Activated CD4-positive, alpha-beta T cell treated with anti-CD3 and anti-CD28 coated beads, Interleukin-2, amount 10 ng/mL, durations not matched to agents 7 days and 5 days (primary cell): ENCODE measurements at places on chromosomes 2 and 18. TPM values are rescaled to one million over a fixed set of nuclear protein-coding genes. Genes with fewer than 3 reads are reported as not detected.

The SDC1 gene
- total RNA-seq, result not detected

The LOXHD1 gene
- 0.35 TPM for total RNA-seq

The HMSD gene
- total RNA-seq, result 0.94 TPM

The MITD1 gene
- total RNA-seq, result 59.2 TPM

The CRYGD gene
- not detected for total RNA-seq

The ACOXL gene
- 0.15 TPM for total RNA-seq

The GALR1 gene
- not detected for total RNA-seq

The FRZB gene
- total RNA-seq, result not detected

The TBR1 gene
- not detected for total RNA-seq

The THUMPD2 gene
- 11.5 TPM for total RNA-seq

DNA sequence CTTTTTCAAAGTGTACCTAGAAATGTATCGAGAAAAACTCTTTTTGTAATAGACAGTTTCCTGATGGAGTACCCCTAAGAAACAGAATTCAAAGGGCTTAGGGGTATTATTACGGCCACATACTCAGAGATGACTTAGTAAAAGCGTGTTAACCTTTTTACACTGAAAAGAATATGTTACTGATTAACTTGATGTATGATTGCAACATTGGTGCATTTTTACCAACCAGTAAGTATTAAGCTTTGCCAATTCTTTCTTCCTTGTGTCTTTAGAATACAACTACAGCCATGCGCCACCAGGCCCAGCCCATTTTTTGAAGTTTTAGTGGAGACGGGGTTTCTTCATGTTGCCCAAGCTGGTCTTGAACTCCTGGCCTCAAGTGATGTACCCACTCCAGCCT is 1997.0 kb upstream of the LRRTM1 start:
- no peak overlapping the region for H3K27ac ChIP-seq
- H3K27me3 ChIP-seq, result no peaks in the 10 kb centered on the region

GRCh38 chr18:61882296-61883004 is 10.4 kb downstream of the RNF152 start:
- no peak overlapping the region for H3K4me3 ChIP-seq
- no peak overlapping the region for H3K27ac ChIP-seq
- H3K36me3 ChIP-seq, result no peaks in the 10 kb centered on the region

DNA sequence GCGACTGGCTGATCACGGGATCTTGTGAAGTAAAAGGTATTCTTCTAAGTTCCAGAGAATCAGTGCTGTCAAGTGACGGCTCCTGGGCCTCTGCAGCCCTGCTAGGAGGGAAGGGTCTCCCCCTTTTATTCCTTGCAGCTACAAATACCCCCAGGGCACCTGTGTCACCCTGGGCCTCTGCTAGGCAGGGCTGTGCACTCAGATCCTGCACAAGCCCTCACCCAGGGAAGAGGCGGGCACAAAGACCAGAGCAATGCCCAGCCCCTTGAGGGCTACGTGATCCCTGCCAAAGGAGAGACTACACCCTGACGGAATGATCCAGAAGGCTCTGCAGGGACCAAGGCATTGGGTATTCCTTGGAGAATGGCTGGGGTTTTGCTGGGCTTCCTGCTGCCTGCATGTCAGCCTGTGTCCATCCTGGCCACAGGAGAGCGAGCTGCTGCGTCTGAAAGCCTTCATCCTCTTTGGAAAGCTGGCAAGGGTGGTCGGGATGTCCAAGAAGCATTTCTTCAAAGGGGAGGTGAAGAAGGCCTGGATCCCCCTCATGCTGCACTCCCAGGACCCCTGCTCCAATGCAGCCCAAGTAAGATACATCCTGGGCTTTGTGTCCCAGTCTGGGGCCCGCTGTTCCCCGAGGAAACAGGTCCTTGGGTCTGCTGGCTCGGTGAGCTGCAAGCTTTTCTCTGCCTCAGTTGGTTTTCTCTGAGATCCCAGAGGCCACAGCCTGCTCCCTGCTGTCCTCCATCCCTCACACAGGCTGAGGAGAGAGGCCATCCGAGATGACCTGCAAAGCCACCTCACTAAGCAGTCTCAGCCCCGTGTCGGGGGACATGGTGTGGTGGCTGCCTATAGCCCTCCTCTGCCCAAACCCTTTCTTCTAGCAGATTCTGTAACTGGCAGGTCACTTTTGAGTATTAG is 24.9 kb downstream of the HJURP start:
- no peak overlapping the region for H3K4me3 ChIP-seq
- peaks cover 5% of the 10 kb centered on the region for H3K36me3 ChIP-seq

DNA sequence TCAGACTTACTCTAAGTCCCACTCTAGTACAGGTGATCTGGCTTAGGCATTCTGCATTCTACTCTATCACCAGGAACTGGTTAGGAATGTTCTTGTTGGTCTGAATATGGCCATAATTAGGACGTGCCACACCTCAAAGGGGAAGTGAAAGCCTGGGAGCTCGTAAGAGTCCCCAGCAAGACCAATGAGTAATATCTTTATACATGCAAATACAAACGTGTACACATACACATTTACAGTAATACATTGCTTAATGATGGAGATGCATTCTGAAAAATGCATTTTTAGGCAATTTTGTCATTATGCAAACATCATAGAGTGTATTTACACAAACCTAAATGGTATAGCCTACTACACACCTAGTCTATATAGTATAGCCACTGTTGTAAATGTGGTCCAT is 19.5 kb upstream of the ERCC3 start:
- DNase-seq, result no peak
- H3K4me1 ChIP-seq, result no peaks in the 10 kb centered on the region
- no peak overlapping the region for H3K27ac ChIP-seq

DNA sequence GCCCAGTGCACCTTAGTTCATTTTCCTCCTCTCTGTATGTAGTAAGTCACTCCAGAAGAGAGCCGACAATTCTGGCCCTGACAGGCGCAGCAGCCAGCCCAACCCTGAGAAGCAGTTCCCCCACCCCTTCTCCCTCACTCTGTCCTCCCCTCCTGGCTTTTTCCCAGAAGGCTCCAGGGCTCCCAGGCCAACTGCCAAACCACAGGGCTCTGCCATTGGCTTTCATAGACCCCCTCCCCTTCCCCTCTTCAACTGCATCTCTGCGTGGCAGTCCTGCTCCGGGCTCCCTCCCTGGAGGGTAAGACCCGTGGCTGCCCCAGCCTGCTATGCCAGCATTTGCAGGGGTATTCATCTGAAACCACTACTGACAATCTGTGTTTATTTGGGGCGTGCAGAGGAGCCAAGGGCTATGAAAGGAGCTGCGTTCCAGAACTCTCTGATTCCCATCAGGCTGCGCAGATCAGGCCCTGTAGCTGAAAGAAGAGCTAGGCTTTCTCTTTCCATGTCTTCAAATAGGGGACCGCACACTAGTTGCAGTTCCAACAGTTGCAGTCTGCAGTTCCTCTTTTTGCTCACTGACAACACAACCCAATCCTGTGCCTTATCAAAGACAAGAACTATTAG is 388.6 kb upstream of the TNP1 start:
- DNase-seq, result no peak
- no peak overlapping the region for H3K4me3 ChIP-seq
- peaks cover 2% of the 10 kb centered on the region for H3K4me1 ChIP-seq
- H3K27me3 ChIP-seq, result peaks cover 13% of the 10 kb centered on the region

DNA sequence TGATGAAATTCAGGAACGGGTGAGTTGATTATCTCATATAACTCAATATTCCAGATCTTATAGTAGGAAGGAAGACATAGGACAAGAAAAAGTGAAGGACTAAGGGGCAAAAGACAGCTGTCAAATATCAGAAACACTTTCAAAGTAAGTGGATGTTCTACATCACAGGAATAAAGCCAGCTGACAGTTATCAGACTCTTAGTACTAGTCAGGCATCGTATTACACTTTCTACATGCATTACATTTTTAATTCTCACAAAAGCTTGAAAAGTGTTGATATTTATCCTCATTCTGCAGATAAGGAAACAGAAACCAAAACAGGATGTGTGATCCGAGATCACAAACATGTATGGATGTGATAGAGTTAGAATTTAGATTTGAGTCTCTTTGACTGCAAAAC is 63.4 kb downstream of the DNAH6 start:
- H3K27me3 ChIP-seq, result no peaks in the 10 kb centered on the region
- H3K4me3 ChIP-seq, result no peak overlapping the region
- DNase-seq, result no peak
- peaks cover 14% of the 10 kb centered on the region for H3K4me1 ChIP-seq
- H3K27ac ChIP-seq, result peak overlapping the region; percentile 16

GRCh38 chr2:60432035-60432601 is 121.3 kb downstream of the BCL11A start:
- H3K4me3 ChIP-seq, result no peak overlapping the region
- H3K27me3 ChIP-seq, result no peaks in the 10 kb centered on the region
- H3K27ac ChIP-seq, result no peak overlapping the region
- H3K4me1 ChIP-seq, result no peaks in the 10 kb centered on the region
- H3K36me3 ChIP-seq, result no peaks in the 10 kb centered on the region
- no peak for DNase-seq

DNA sequence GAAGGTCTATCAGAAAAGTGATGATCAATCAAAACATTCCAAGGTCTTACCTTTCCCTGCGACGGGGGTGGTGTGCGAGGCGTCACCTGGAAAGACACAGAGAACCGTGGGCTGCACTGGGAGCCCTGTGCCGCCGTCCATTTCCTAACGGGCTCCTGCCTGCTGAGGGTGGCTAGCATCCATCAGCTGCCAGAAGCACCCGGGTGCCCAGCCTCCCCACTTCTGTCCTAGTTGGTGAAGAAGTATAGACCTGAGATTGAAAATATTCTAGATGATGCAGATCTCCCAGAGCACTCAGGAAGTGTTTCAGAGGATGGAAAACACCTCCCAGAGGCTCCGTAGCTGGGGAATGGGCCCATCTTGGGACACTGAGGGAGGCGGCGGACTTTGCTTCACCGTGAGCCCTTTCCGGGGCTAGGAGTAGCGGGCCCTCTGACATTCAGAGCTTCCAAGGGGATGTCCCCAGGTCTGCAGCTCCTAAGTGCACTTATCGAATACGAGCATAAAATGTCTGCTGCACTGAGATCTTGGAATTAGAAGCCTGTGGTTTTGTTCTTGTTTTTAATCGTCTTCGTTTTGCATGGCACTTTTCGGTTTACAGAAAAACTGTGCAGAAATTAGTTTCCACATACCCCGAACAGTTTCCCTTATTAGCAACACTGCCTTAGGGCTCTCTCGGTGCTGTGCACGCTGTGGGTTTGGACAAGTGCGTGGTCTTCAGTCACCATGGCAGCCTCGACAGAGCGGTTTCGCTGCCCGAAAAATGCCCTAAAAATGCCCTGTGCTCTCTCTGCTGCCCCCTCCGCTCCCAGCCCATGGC is 143.5 kb downstream of the MBP start:
- H3K27ac ChIP-seq, result no peak overlapping the region
- no peak overlapping the region for H3K4me3 ChIP-seq
- H3K27me3 ChIP-seq, result no peaks in the 10 kb centered on the region
- no peaks in the 10 kb centered on the region for H3K4me1 ChIP-seq
- no peak for DNase-seq
